ENCODE measurements at places on chromosomes 2 and 18.

GRCh38 chr2:11976073-11976472, 229.6 kb downstream of the LPIN1 start:
- DNase-seq: no peak

DNA sequence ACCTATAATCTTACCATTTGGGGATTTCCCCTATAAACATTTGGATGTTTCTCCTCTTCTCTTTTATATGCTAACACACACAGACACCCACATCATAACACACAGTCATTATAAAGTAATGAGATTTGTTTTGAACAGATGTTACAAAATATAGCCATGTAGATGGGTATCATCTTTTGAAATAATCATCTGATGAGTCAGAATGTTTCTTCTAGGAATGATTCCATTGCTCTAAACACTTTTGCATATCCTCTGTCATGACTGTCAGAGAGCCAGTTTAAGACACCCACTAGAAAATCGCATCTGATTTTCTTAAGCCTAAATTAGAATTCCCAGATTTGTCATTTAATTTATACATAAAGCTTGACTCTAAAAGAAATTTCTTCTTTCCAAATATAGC, 442.6 kb downstream of the CMPK2 start:
- no peak for DNase-seq

- peak; percentile 67 for DNase-seq
Measured at GRCh38 chr2:171703574-171704347, 16.5 kb downstream of the DYNC1I2 start.

DNA sequence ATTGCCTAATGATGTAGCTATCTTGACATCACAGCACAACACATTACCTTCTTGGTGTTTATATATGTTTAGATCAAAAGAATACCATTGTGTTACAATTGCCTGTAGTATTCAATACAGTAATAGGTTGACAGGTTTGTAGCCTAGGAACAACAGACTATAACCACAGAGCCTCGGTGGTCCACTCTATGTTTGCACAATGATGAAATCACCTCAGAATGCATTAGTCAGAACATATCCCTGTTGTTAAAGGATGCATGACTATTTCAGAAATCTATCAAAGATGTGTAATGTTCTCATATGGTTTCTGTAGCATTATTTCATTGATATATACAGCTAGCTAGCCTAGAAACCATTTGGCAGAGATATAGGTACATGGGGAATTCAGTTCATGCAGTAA, 8.9 kb downstream of the METTL5 start:
- DNase-seq: peak; percentile 76

DNA sequence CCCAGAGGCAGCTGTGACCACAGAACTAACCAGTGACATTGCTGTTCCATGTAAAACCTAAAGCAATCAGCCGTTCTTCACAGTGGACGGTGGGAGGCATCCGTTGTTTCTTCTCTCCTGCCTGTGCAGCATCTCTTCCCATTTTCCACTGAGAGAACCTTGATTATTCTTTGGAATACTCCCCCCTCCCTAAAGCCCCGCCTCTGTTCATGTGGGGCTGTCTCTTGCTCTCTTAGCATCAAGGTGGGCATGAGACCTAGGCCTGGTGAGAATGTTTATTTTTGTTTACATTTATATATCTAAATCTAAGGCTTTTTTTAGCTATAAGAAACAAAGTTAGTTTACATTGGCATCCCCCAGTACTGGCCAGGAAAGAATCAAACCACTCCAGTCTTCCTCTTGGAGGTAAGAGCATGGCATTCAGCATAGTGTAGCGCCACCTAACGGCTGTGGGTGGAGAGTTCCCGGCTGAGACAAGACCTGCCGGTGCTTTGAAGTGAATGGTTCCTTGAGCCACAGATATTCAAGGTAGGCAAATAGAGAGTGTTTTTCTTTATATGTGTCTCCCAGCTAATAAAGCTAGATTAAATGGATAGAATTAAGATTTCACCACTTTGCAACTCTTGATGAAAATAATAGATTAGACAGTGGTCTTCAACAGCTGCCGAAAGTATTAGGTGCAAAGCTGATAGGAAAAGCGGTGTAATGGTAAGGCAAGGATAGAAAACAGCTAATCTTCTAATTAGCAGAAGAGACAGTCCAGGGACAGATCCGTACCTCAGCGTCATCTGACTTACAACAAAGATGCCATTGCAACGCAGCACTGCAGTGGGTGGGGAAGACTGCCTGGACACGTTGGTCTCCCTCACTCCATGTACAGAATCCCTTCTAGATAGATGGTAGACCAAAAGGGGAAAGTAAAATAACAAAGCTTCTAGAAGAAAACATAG, 219.6 kb upstream of the RAB12 start:
- DNase-seq: peak; percentile 78

GRCh38 chr2:120469426-120469825, 123.5 kb downstream of the INHBB start:
- peak; percentile 45 for DNase-seq

- DNase-seq: peak; percentile 93
Measured at GRCh38 chr2:68766376-68766845, 31.8 kb downstream of the ARHGAP25 start.

DNA sequence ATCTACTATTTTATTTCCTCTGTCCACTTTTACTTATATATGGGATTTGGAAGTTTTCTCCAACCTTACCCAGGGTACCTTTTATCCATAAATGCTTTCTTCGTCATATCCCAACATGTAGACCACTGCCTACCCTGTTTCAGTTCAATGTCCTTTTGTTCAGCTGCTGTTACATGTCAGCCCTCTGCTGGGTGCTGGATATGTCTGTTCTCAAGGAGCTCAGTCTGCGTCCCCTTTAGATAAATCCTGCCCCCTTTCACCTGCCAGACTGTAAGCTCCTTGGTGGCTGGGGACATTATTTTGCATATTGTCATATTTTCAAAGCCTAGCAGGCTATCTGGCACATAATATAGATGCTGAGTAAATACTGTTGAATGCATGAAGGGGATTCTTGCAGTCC, 53.2 kb downstream of the NEMP2 start:
- no peak for DNase-seq

GRCh38 chr2:75047189-75047991, 88.9 kb downstream of the POLE4 start:
- DNase-seq: peak; percentile 29

- DNase-seq: no peak
Measured at GRCh38 chr2:189159717-189160116, 19.8 kb downstream of the COL5A2 start.

DNA sequence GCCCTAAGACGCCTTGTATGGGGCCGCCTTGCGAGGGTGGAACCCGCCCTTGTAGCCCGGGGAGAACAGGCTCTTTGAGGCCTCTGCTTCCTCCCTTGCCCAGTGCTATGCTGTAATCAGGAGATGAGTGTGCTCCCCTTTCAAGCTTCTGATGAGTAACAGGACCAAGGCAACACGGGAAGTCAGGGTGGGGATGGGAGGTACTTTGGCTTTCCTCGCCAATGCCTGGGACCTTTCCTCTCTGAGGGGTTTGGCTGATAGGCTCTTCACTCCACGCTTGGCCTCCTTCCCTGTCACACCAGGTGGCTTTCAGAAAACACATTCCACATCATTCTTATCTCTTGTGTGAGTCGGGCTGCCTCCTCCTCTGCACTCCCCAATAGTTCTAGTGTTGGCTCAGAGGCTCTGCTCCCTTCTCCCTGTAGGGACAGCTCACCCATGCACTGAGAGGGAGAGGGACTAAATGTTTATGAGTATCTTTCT, 223.7 kb upstream of the TRIB2 start:
- peak; percentile 97 for DNase-seq

DNA sequence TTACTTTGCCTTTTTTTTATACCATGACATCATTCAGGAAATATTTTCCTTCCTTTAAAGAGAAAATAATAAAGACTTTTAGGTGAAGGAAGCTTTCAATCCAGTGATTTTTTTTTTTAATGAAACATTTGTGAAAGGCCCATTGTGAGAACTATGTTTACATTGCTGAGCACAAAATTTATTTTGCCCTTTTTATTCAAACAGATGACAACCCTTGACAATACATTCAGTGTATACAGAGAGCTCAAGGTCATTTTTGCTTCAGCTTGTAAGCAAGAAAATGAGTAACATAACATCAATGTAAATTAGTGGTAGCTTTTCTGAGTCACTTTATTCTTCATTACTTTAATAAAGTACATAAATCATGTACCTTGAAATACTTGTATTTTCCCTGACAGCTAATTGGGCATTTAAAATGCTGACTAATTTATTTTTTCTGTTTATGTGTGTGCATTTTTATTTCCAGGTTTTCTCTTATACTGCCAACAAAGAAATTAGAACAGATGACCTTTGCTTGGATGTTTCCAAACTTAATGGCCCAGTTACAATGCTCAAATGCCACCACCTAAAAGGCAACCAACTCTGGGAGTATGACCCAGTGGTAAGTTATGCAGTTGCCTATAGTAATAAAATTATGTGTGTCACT, 121.6 kb downstream of the GALNT1 start:
- peak; percentile 6 for DNase-seq

- no peak for DNase-seq
Measured at GRCh38 chr2:126639276-126639675, 16.7 kb upstream of the GYPC start.

DNA sequence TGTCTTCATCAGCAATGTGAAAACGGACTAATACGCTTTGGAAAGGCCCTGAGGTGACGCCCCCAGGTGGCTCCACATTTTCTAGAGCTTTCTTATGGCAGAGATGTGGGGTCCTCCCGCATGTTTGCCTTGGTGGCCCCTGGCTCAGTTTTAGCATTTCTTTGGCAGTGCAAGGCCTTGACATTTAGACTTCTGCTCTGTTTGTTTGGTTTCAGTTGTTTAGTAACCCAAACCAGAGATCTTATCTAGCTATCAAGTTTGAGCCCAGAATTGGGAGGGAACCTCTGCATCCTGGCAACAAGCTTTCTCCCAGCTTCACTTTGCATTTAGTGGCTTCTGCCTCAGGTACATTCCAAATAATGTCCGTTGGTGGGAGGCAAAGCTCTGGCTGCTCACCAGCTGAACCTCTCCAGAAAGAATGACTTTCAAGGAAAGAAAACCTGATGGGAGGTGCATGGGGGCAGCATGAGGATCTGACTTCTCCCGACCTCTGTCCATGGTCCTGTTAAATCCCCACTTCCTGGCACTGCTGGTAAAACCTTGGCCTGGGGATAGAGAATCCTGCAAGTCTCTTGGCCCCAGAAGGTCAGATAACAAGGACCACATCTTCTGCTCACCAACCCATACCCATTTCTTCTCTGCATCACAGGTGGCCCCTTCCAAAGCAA, 12.0 kb upstream of the MBP start:
- no peak for DNase-seq

GRCh38 chr18:28960146-28960545, 783.2 kb upstream of the CDH2 start:
- DNase-seq: peak; percentile 43

- no peak for DNase-seq
Measured at GRCh38 chr2:239940861-239941570, 84.1 kb downstream of the NDUFA10 start.

- DNase-seq: no peak
Measured at GRCh38 chr18:25490316-25490715, 138.3 kb upstream of the ZNF521 start.

DNA sequence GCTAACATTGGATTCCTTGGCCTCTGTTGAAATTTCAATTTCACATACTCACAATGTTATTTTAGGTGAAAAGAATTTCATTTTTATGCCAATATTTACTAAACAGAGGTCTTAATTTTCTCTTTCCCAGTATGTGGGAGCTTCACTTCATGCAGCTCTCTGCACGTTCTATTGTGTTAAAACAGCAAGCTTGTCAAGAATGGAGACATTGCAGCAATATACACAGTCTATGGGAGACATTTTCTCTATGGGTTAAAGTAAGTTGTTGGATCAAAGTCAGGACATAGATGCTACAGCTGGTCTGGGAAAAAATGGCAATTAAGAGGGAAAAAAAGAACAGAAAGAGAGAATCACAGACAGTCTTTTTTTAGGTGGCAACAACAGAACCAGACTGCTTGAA, 70.4 kb upstream of the ARHGAP15 start:
- DNase-seq: no peak

- DNase-seq: peak; percentile 39
Measured at GRCh38 chr2:25294573-25295462, 46.9 kb downstream of the DNMT3A start.

DNA sequence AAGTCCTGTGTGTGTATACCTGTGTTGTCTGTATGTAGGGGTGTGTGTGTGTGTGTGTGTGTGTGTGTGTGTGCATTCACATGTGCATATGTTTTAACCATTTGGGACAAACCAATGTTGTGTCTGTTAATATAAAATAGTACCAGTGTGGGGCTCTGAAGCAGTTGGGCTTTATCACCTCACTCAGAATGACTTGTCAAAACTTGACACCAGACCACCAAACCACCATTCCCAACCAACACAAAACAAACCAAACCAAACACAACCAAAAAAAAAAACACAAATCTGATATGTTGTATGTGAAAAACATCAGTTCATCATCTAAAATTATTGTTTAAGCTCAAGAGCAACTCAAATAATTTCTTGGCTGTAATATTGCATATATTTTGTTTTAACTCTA, 42.1 kb downstream of the CALCRL start:
- DNase-seq: no peak

GRCh38 chr2:66919286-66919685, 477.8 kb upstream of the ETAA1 start:
- DNase-seq: no peak

- no peak for DNase-seq
Measured at GRCh38 chr2:16737812-16738211, 72.2 kb upstream of the CYRIA start.

DNA sequence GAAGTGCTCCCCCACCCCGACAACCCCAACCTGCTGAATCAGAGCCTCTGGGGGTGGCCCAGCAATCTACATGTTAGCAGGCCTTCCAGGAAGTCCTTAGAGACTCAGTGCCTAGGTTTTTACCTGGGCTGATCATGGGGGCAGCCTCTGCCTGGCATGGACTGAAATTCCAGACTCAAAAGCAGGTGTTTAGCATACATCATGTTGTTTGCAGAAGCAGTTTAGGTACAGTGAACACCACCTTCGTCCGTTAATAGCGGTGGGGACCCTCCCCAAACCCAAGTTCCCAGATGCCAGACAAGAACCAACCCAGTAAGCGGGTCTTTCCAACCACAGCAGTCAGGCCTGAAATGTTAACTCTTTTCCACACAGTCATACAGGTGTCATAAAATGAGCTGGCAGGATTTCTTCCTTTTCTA, 26.4 kb upstream of the GALR1 start:
- DNase-seq: no peak

DNA sequence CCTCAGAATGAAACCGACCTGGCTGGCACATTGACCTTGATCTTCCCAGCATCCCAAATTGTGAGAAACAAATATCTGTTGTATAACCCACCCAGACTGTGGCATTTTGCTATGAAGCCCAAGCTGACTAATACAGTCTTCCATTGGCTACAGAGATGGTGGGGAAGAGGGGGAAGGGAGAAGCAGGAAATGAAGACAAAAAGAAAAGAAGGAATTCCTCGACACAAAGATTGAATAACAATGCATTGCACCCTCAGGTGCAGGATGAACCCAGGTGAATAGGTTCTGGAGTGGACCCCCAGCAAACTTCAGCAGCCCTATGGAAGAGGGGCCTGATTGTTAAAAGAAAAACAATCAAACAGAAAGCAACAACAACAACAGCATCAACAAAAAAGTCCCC, 270.7 kb downstream of the FSIP2 start:
- no peak for DNase-seq

- peak; percentile 11 for DNase-seq
Measured at GRCh38 chr2:138432971-138433370, 68.6 kb upstream of the SPOPL start.

- no peak for DNase-seq
Measured at GRCh38 chr2:237472187-237472712, 14.8 kb upstream of the MLPH start.

- peak; percentile 58 for DNase-seq
Measured at GRCh38 chr2:72887032-72887739, at the start of gene SPR. Gene SPR, plus strand, starts transcription at chr2:72887408. Its CDS starts 25 bp downstream, at chr2:72887433.

All from fibroblast of pulmonary artery (primary cell).